ENCODE measurements at places on chromosomes 2 and 18.

DNA sequence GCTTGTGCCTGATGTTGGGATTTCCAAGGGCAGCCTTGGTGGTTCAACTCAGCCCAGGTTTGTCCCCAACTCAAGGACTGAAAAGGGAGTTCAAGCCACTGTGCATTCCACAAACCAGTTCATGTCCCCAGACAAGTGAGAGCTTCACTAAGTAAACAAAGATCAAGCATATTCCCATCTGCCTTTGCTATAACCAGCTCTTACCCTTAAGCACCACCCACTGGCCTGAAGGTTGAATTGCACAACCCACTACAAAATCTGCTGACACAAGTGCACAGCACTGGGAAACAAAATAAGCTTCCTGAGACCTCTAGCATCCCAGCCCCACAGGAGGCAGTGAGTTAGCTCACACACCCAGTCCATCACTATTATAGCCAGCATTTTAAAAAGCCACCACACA, 516.7 kb downstream of the NR4A2 start:
- no peak for DNase-seq

DNA sequence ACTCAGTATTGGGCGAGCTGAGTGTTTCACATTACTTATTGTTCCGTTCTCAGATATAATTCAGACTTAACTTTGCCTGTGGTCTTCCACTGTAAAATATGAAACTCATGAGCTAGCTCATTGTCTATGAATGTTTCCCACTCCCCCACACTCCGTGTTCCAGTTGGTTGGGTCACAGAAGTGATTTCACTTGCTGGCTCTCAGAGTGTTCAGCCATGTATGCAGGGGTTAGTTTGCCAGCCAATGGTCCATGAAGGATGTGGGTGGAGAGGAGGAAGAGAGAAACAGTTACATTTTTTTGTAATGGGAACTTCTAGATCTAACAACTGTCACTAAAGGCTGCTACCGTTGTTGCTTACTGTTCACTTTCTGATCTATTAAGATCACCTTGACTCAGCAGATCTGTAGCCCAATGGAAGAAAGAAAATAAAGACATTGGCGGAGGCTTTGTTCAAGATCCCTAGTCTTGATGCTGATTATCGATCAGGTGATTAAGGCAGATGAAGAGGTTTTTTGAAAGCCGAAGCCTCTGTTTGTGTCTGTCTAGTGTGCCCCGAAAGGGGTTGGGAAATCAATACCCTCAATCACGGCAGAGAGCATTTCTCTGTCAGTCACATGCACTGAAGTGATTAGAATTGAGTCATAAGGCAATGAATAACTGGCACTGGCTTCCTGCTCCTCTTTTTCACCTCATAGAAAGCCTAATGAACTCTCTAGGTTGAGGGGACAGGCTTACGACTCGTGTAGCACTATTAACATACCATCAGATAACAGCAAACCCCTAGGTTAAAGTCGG, 279.7 kb upstream of the FIGN start:
- DNase-seq = no peak

DNA sequence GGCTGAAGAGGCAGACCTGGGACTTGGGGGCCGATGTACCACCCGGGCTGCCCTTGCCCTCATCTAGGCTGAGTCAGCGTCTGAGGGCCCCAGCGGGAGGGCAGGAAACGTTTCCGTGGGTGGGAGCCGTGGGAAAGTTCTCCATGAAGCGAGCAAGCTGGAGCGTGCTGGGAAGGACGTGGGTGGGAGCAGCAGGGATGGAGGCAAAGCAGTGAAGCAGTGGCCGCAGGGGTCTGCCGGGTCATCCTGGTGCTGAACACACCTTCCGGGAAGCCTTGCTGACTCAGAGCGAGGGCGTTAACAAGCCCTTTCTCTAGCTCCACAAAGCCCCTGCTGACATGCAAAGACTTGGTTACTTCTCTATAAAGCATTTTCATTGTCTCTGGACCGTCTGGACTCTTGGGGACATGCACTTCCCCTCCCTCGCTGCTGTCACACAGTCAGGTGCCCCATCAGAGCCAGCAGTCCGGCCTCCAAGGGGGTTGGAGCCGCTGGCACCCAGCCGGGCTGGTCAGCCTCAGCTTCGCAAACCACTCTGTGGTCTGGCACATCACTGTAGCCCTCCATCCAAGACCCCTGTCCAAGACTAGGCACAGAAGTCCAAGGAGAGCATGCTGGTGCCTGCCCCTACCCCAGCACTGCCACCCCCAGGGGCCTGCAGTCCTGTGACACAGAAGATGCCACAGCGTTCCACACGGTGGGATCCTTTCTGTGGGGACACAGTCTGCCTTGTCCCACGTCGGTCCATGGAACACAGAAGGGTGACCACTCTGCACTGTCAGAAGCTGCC, 115.1 kb upstream of the GPC1 start:
- no peak for DNase-seq

- DNase-seq = no peak
Measured at GRCh38 chr2:158297120-158297519, 159.4 kb downstream of the CCDC148 start.

DNA sequence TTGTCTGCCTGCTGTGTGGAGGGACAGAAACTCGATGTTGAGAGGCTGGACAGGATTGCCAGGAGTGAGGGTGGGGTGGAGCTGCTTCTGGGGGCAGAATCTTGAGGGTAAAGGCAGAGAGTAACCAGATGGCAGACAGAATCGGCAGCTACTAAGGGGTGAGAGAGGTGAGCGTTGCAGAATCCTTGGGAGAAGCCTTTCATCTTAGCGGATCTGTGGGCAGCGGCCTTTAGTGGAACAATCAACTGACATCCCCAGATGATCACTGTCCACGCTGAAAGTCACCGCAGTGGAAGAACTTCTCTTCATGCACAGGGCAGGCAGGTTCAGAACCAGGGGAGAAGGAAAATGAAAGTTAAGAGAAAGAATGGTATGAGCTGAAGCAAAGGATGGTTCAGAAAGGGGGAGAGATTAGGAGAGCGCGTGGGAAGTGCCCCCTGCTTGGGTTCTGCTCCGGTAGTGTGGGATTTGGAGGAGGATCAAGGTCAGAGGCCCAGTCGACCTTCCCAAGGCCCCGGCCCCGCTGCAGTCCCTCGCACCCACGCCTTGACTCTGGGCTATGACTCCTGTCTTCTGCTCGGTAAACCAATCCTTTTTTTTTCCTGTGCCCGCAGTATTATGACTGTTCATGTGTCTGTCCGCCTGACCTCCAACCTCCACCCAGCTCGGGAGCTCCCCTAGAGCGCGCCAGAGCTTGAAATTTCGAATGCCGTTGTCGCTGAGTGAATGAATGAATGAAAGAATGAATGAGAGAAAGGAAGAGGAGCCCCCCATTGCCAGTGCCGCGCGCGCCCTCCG, 584 bp downstream of the BOLA3 start:
- DNase-seq = no peak

DNA sequence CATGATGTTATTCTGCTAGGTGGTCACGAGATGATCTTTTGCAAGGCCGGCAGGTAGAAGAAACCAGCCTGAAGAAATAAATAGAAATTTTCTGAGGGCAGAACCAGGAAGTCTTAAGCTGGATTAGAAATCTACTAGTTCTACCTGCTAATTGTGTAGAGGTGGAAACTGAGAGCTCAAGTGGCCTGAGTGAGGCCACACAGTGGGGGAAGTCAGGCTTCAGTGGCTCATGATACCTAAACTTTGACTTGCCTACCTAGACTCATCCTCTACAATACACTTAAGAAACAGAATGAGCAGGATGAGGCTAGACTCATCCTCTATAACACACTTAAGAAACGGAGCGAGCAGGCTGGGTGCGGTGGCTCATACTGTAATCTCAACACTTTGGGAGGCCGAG, 134.9 kb upstream of the NDUFV2 start:
- no peak for DNase-seq

DNA sequence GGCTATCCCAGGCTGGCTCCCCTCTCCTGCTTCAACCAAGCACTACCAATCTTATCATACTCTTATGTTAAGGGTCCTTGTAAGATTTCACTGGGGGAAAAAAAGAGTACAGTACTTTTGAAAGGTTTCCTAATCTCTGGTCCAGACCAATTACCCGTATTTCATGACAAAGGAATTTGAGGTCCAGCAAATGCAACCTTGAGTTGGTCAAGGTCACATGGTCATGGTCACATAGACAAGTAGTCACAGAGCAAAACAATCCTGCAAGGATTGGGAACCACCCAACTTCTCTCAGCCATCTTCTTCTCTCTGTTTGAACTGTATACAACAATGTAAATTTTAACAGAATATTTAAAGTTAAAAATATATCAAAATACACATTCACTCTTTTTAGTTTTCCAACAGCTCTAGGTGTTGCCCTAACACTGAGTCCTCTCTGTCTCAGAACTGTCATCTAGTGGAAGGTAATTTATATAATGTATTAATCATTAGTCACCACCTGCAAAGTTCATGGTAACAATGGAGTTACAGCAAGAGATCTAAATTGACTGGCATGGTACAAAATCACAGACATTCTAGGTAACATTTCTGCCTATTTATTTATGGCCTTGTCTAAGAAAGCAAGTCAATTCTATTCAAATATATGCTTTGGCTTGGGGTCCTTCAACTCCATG, 21.5 kb downstream of the DTNB start:
- no peak for DNase-seq

DNA sequence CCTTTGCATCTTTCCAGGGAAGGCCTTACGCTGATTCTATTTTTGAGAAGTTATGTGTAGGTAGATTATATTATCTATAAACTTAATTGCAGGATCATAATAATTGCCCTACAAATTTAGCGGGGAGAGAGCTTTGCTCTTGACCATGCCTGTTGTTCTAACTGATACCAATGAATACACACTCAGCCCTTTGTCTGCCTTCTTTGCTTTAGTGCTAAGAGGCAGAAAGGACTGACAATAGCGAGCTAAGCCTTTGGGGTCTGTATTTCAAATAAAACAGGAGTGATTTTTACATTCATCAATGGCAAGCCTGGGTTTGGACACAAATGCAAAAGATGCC, 115.3 kb upstream of the STON1 start:
- no peak for DNase-seq
